ENCODE measurements at places on chromosomes 5 and 9. TPM values are rescaled to one million over a fixed set of nuclear protein-coding genes. Genes with fewer than 3 reads are reported as not detected.
A peak's percentile ranks its signal among the peaks of the same experiment; 100 is the strongest.

- no peak for DNase-seq
Observed at GRCh38 chr9:115597330-115597895, 479.5 kb upstream of the TNC start.

GRCh38 chr5:177983763-177984583 lies 12.1 kb downstream of the PROP1 start:
- DNase-seq: no peak

DNA sequence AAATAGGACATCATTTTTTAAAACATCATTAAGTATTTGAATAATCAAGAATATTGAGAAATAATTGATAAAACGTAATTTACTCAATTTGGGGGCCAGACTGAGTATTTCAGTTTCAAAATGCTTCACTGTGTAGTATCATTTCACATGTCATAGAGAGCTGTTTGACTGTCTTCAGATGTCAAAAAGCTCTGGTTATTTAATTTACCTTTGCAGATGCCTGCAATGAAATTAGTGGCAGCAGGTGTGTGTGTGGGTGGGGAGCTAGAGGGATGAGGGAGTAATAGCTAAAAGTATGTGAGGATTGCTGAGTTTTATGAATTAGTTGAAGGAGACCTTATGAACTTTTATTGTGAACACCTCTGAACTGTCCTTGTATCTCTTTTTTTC lies 567.2 kb upstream of the MEF2C start:
- no peak for DNase-seq

DNA sequence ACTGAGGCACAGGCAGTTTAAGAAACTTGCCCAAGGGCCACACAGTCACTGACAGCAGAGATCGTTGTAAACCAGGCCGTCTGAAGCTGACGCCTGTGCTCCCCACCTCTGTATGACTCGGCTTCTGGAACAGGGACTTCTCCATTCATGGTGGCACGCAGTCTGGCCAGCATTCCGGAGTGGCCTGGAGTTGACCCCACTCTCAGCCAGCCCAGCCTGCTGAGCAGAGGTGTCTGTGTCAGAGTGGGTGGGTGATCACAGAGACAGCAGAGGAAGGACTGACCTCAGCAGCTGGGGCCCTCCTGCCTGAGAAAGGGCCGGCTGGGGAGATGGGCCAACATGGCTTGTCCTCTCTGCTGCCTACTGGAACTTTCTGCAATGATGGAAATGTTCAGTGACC lies 12.6 kb downstream of the LRSAM1 start:
- DNase-seq: no peak

DNA sequence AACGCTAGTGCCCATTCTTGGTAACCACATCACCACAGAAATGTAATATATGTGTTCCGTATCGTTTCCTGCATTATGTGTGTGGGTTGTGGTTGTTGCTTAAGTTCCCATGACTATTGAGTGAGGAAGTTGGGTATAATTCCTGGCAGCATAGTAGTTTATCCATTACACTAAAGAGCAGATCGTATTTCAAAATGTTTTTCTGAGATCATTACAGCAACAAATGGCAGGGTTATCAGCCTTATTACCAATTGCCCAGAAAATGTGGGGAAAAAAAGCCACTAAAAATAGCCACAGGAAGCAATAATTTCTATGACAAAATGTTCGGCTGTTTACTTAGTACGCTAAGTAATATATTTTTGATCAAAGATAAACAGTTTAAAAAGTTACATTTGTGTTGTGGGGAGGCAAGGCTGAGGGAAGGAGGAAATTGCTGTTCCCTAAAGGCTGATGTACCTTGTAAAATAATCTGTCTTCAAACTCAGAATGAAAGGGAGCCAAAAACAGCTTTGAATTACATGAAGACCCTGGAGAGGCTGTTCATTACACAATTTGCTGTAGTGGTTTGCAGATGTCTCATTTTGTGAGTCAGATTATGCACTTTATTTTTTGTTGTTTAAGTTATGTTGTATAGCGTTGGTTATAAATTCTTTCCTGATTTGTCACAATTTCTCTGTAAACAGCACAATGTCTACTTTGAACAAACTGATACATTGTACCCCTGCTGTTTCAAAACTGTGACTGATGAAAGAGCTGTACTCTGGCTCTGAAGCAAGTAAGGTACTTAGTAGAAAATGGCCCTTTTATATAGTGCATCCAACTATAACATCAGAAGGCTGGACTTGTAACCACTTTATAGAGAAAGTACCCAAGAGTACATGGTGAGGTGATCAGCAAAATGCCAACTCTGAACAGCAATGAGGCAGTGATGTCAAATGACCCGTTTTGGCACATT lies 1028.5 kb downstream of the NR2F1-AS1 start:
- DNase-seq: peak; percentile 80

DNA sequence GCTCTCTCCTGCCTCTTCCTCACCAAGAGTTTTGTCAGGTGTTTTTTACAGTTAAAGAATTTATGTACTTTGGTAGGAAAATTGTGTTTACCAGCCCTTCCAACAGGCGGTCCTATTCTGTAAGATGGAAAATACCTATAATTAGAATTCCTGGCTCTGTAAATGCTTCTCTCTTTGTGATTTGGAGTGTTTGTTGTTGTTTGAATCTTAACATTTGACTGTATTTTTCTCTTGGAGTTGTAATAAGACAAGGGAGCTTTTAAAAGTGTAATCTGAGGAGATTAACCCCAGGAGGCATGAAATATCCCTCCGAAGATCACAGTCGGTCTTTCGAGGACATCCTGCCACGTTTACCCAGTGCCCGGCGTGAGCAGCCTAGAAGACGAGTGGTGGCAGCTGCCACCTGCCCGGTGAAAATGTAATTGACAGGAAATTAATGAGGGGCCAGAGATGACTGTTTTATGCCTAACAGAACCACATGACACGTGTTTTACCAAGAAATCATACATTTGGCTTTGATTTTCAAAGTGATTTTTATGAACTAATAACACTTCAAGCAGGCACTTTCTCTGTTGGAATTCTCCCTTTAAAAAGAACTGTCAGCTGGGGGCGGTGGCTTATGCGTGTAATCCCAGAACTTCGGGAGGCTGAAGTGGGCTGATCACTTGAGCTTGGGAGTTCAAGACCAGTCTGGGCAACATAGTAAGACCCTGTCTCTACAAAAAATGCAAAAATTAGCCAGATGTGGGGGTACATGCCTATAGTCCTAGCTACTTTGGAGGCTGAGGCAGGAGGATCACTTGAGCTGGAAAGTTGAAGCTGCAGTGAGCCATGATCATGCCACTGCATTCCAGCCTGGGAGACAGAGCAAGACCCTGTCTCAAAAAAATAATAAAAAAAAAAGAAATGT lies 20.0 kb downstream of the ANKRD33B start:
- no peak for DNase-seq

- DNase-seq: no peak
Observed at GRCh38 chr5:1067141-1068121, 44.4 kb downstream of the SLC12A7 start.

DNA sequence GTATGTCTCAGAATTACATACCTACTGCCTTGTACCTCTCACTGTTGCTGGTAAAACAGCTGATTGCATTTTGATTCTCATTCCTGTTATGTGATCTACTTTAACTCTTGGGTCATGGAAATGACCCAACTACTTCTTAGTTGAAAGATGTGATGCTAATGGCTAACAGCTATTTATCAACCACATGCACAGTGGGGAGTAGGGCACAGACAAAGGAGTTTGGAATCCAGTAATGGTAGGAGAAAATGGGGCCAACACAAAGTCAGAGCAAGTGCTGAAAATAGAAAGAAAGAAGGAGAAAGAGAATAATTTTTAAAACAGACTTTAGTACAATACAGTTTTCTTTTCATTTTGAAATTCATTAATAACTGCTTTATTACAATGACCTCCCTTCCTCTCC lies 241.0 kb downstream of the PTPRD start:
- DNase-seq: no peak

DNA sequence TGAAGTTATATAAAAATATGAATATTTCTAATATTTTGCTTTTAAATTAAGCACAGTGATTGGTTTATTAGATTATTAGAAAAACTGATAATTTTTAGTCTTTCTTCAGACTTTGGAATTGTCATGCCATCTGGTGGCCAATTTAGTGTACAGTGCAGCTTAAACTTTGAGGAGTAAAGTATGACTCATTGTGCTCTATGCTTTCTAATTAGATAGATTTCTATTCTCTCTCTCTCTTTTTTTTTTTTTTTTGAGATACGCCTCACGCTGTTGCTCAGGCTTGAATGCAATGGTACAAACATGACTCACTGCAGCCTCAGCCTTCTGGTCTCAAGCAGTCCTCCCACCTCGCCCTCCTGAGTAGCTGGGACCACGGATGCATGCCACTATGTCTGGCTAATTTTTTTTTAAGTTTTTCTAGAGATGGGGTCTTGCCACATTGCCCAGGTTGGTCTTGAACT lies 42.1 kb upstream of the GPR21 start:
- DNase-seq: peak; percentile 85

DNA sequence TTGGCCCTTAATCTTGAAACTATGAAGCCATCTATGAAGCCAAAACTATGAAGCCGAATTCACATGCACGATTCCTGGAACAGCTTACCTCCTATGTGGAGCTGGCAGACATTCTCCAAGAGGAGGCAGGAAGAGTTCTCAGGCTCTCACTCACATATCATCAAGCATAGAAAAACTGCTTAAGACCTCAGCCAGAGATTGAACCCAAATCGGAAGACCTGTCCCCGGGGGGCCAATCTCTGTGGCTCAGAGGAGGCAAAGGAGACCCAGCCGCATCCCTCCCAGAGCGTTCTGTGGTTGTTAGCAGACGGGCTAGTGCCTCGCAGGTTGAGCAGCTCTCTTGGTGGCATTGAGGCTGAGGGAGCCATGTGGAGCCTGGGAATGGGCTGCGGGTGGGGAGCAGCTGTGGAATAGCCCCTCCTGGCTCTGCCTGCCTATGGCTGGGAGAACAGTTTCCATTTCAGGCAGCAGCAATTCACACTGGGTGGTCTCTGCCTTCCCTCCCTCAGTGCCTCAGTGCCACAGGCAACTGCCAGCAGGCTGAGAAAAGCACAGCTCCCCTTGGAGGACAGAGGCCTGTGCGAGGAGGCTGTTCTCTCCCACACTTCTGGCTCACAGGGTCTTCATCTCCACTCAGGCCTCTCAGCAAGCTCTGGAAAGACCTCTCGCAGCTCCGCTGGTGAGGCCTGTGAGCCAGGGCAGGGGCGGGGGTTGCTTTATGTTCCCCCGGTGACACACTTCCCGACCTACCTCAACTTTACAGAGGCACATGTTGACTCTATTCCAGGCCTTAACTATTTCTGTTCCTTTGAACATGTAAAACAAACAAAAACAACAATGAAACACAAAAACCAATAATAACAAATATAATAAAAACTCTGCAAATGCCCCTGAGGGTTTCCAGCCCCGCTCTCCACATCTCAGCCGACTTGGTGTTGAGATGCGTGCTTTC lies 17.4 kb upstream of the TMEM174 start:
- DNase-seq: no peak

DNA sequence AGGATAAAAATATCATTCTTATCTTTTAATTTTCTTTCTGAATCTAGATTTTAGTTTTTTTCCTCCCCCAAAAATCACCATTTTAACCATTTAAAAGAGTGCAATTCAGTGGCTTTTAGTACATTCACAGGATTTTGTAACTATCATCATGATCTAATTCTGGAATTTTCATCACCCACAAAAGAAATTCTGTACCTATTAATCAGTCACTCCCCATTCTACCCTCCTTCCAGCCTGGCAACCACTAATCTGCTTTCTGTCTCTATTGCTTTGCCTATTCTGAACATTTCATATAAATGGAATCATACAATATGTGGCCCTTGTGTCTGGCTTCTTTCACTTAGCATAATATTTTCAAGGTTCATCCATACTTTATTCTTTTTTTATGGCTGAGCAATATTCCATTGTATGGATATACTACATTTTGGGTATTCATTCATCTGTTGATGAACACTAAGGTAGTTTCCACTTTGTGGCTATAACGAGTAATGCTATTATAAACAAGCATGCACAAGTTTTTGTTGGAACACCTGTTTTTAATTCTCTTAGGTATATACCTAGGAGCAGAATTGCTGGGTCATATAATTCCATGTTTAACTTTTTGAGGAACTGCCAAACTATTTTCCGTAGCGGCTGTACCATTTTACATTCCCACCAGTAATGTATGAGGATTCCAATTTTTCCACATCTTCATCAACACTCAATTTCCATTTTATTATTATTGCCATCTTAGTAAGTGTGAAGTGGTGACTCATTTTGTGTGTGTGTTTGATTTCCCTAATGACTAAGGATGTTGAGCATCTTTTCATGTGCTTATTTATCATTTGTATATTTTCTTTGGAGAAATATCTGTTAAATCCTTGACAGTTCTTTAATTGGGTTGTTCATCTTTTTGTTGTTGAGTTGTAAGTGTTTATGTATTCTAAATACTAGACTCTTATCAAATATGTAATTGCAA lies 340.3 kb downstream of the CWC27 start:
- DNase-seq: peak; percentile 19

GRCh38 chr9:90903766-90904424 lies 102.3 kb downstream of the SYK start:
- no peak for DNase-seq

- no peak for DNase-seq
Observed at GRCh38 chr5:142046191-142046590, 33.4 kb upstream of the GNPDA1 start.

GRCh38 chr9:127928676-127929624 lies 1.6 kb downstream of the PIP5KL1 start:
- no peak for DNase-seq

- DNase-seq: no peak
Observed at GRCh38 chr9:37919246-37919955, 15.5 kb upstream of the SLC25A51 start.

- DNase-seq: peak; percentile 99
Observed at GRCh38 chr5:111984044-111984443, 227.1 kb upstream of the NREP start.

DNA sequence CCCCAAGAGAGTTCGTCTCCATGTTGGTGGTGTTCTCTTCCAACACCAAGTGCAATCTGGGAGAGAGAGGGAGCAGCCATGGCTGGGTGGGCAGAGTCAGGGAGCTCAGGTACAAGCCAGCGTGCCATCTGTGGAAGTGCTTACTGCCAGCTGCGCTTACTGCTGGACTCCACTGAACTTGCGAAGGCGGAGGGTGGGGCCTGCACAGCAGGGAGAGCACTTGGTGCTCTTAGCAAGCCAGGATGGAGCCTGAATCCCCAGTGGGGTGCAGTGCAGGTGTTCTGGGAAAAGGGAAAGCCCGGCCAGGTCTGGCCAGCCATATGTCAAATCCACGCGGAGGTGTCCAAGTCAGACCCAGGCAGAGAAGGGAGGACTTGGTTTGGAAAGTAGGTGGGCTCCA lies 142.0 kb downstream of the FANCC start:
- no peak for DNase-seq

GRCh38 chr9:129445794-129446306 lies 175.1 kb downstream of the C9orf50 start:
- no peak for DNase-seq

Gene MYMK
- total RNA-seq: not detected

Gene FOXD4L4
- not detected for total RNA-seq

Gene ELAVL2
- 1.1 TPM for total RNA-seq

Gene CNTNAP3
- total RNA-seq: 0.39 TPM

Gene GPR21
- not detected for total RNA-seq

Gene ADAMTSL2
- 9.7 TPM for total RNA-seq

Gene NCS1
- total RNA-seq: 26.4 TPM

Gene GLDC
- total RNA-seq: 2.0 TPM

Gene ARID3C
- not detected for total RNA-seq

Gene MYOZ3
- total RNA-seq: 0.78 TPM

Measured in RPMI7951 (cell line).